ENCODE measurements at places on chromosomes 7 and 10. TPM values are rescaled to one million over a fixed set of nuclear protein-coding genes. Genes with fewer than 3 reads are reported as not detected.

GDF2 gene
- not detected for total RNA-seq

NUP42 gene
- 43.7 TPM for total RNA-seq

PRPS1L1 gene
- total RNA-seq = not detected

GIMAP4 gene
- total RNA-seq = 26.3 TPM

OIT3 gene
- total RNA-seq = not detected

CALHM1 gene
- total RNA-seq = not detected

SSC4D gene
- total RNA-seq = 0.63 TPM

PVRIG gene
- 22.4 TPM for total RNA-seq

GLCCI1 gene
- 11.0 TPM for total RNA-seq

STRIP2 gene
- total RNA-seq = 27.8 TPM

INMT gene
- total RNA-seq = not detected

NAT16 gene
- not detected for total RNA-seq

PDLIM1 gene
- total RNA-seq = 0.44 TPM

SLC16A9 gene
- 0.42 TPM for total RNA-seq

PTF1A gene
- not detected for total RNA-seq

All from activated CD8-positive, alpha-beta memory T cell treated with anti-CD3 and anti-CD28 coated beads for 36 hours (primary cell).